Fibroblast of skin of back (primary cell): ENCODE measurements at places on chromosomes 6 and 20.

DNA sequence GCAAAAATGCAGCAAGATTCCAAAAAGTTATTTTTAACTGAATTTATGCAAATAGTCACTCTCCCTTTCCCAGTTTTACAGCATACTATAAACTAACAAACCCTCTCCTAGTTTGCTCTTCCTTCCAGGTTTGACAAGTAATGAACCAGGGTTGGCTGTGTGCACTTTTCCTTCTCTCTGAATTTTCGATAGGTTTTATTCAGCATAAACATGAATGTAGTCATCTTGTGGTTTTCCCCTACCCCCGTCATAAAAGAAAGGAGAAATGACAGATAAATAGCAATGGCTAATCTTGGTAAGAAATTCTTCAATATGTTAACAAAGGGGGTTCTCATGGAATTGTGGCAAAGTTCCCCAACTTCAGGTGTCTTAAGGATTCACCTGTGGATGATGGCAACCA lies 26.3 kb downstream of the PRDM1 start:
- no peak for DNase-seq

DNA sequence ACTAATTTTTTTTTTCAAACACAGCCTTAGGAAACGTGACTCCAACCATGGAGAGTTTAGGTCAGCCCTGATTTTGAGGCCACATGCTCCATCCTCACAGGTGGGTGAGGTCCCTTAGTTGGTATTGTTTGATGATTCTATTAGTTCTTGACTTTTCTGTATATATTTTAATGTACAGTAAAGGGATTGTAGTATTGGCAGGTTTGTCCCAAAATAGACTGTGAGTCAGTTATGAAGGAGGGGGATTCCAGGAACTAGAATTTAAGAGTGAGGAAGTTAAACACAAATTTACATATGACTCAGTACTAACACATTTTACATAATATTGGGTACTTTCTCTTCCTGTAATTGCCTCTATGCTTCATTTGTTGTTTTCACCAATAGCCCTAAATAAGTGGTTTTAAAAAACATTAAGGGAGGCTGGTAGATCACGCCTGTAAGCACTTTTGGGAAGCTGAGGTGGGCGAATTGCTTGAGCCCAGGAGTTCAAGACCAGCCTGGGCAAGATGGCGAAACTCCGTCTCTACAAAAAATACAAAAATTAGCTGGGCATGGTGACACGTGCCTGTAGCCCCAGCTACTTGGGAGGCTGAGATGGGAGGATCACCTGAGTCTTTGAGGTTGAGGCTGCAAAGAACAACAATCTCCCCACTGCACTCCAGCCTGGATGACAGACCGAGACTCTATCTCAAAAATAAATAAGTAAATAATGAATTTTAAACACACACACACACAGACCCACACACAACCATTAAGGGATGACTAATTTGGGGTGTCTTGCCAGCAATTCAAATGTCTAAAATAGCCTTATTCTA lies 81.8 kb downstream of the SGK1 start:
- peak; percentile 83 for DNase-seq

GRCh38 chr20:23643659-23644058 lies 5.9 kb upstream of the CST3 start:
- no peak for DNase-seq

DNA sequence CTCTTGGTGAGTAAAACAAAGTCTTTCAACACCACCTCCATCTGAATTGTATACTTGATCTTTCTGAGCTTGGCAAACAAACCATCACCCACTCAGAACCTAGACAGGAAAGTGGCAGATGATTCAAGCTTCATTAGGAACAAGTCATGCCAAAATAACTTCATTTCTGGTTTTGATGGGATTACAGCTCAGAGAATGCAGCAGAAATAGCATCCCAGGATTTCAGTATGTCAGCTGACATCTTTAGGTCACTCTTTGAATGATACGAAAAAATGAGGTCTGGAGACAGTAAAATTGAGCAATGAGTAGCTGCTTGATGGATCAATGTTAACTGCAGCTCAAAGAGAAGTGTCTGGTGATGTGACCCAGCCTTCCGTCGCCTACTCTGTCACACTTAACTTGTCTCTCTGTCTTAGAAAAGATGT lies 92.4 kb downstream of the GJA10 start:
- peak; percentile 87 for DNase-seq

DNA sequence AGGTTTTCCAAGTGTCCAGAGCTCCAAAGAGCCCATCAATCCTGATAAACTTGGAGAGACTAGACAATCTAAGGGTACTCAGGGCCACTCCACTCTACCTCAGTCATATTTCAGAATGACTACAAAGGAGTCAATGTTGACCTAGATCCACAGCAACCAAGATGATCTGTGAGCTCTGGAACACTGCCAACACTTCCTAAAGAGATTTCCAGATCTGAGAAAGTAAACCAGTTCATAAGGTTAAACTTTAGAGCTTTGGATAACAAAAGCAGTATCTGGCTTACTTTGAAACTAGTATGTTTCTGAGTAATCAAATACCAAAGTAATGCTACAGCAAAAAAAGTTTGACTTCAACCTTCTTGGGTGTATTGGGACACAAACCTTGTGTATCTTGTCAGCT lies 122.7 kb downstream of the BTBD9 start:
- DNase-seq = peak; percentile 34

DNA sequence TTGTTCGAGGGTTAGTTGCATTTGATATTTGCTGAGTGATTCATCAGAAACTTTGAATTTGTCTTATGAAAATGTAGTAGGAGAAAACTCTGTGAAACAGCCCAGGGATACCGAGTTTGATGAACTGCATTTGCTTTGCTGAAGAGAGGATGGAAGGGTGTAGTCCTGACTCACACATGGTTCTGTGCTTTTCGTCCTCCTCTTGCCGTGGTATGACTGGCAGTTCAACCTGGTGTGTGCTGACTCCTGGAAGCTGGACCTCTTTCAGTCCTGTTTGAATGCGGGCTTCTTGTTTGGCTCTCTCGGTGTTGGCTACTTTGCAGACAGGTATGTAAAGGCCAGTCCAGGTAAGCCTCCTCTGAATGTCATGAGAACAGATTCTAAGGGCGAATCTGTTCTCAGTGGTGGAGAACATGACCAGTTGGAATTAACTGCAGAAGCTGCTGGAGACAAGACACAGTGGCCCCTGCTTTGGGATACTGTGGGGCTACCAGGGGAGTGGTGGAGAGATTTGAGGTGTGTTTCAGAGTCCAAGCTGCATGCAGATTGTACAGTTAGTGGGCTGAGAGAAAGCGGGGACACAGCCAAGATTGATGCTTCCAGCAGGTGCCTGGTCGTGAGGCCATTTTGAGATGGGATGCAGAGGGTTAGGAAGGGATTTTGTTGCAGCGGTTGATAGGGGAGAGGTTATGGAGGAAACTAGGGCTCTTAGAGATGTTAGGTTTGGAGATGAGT lies 8.4 kb downstream of the SLC22A1 start:
- no peak for DNase-seq

DNA sequence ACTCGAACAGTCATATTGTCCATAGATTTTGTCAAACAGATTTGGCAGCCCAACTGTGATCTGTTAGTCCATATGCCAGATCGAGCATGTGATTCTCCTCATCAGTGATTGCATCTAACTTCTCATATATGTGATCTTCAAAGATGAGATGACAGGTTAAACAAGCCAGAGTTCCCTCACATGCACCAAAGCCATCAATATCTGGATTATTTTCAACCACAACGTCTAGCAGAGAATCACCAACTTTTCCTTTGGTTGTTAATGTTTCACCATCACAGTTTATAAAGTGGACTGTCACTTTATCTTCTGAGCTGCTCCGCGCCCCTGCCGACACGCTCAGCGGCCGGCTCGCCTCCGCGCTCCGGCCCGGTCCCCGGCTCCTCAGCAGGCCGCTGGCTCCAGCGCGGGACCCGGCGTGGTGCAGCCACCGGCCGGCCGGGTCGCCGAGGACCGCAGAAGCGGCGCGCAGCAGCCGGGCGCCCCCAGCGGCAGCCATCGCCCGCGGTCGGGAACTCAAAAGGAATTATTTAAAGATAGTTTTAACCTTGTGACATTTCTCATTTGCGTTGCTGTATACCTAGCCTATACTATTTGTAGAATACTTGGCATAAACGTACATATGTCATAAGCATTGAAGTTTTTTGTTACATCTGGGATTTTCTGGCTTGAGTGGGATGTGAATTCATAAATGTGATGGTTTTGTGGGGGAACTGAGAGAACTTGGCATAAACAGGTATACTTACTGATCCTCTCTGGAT lies 40.1 kb upstream of the DYNLRB1 start:
- DNase-seq = peak; percentile 48

GRCh38 chr6:133230052-133230451 lies 11.1 kb upstream of the EYA4 start:
- DNase-seq = no peak

- DNase-seq = peak; percentile 89
Observed at GRCh38 chr6:169190144-169190584, 63.5 kb downstream of the THBS2 start.

- peak; percentile 97 for DNase-seq
Observed at GRCh38 chr6:36577301-36577700, 16.9 kb upstream of the SRSF3 start.

- peak; percentile 5 for DNase-seq
Observed at GRCh38 chr20:9999645-10000044, 35.1 kb upstream of the ANKEF1 start.

GRCh38 chr20:38217791-38218565 lies 42.6 kb downstream of the KIAA1755 start:
- peak; percentile 98 for DNase-seq

DNA sequence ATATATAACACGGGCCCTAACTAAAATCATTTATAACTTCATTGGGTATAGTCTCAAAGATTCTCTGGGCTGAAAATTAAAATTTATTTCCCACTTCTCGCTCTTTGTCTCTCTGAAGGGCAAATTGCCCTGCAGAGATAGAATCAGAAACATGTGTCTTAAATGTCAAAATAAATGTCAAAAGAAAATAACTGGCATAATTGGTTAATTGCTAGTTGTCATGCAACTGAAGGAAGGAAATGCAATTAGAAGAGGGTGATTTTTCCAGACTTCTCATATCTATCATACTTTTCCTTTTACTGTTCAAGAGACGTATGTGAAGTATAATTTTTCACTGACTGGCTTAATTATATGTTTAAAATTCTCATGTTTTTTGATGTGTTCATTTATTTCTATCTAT lies 80.3 kb upstream of the HMGCLL1 start:
- DNase-seq = peak; percentile 15

DNA sequence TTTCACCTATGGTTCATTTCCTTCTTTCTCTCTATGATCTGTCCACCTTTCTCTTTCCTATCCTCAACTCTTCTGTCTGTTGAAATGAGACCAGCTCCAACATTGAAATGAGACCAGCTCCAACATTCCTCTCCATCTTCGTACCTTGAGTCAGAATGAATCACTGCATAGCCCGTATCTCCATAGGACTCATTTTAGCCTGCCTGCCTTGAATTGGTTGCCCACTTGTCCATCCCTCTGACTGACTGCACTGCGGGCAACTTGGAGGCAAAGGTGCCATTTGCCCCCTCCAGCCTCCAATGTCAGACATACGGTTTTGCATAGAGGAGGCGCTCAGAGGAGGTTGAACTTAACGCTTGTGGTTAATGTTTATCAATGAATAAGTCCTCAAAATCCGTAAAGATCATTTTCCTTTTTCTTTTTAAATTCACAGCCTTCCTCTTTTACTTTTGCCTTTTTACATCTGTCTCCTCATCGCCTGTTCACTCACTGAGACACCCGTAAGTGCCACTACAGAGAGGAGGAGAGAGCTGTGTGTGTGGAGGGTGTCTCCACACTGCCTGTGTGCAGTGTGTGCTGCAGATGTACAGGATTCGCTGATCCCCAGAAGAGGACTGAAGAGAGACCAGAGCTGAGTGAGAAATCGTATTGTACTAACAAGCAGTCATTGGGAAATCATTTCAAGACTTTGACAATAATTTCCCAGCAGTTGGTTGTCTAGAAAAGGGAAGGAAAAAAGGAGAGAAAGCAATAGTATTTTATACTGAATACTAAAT lies 579.6 kb upstream of the MAP3K7 start:
- DNase-seq = peak; percentile 10

- DNase-seq = peak; percentile 25
Observed at GRCh38 chr6:474453-475185, 83.1 kb downstream of the IRF4 start.

DNA sequence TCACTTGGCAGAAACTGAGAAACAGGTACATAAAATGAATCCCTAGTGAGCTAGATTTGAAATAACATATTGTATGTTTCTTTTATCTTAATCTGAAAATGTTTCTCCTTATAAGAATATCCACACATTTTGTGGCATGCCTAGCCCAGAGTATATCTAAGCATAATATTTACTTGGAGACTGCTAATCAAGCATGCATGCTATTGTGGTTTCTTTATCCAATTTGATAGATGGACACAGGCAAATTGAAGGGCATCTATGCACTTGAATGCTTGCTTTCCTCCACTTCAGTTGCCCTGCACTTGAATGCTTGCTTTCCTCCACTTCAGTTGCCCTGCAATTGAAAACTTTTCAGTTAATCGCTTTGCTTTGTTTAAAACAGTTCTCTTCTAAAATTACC lies 729.8 kb downstream of the TBC1D32 start:
- peak; percentile 12 for DNase-seq

- no peak for DNase-seq
Observed at GRCh38 chr6:1561355-1561754, 48.4 kb upstream of the FOXC1 start.

GRCh38 chr6:7959453-7959852 lies 48.9 kb upstream of the TXNDC5 start:
- no peak for DNase-seq

DNA sequence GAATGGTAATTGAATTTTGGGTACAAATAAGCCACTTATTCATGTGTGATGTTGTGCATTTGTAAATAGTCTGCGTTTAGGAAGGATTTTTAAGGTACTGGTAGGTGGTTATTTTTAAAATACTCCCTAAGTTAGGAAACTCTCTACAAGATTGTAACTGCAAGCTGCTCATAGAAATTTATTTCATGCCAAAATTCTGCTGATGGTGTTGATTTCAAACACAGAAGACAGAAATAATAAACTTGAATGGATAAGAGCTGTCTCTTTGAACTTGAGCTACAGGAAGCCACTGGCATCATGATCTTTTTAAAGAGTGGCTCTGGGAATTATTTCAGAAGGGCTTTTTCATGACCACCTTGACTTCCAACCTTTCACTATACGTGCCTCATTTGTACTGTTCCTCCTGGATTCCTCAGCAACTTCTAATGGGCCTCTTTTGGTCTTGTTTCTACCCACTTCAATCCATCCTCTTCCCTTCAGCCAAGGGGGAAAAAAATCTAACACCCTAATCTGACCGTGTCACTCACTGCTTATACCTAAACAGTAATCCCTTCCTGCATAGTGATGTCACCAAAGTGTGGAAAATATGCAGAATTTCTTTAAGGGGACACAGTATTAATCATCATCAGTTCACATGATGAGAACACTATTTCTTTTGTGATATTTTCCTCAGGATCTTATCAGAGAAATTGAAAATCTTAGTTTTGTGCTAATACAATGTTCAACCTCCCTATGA lies 113.6 kb downstream of the PFDN4 start:
- DNase-seq = no peak

- peak; percentile 55 for DNase-seq
Observed at GRCh38 chr6:159151266-159151855, 17.8 kb upstream of the FNDC1 start.

GRCh38 chr6:2578767-2579166 lies 172.0 kb downstream of the MYLK4 start:
- DNase-seq = peak; percentile 29
